ENCODE measurements at places on chromosomes 2 and 18. TPM values are rescaled to one million over a fixed set of nuclear protein-coding genes. Genes with fewer than 3 reads are reported as not detected.

ANKRD30BL gene
- not detected for total RNA-seq

MBOAT2 gene
- total RNA-seq, result 4.6 TPM

NAT8 gene
- total RNA-seq, result not detected

POTEC gene
- not detected for total RNA-seq

MC5R gene
- total RNA-seq, result not detected

CIDEA gene
- not detected for total RNA-seq

C2orf66 gene
- 0.33 TPM for total RNA-seq

MATN3 gene
- total RNA-seq, result not detected

SCG2 gene
- not detected for total RNA-seq

- DNase-seq, result peak; percentile 92
- H3K27me3 ChIP-seq, result no peaks in the 10 kb centered on the region
- peaks cover 38% of the 10 kb centered on the region for H3K36me3 ChIP-seq
- H3K27ac ChIP-seq, result peak overlapping the region; percentile 88
- H3K4me3 ChIP-seq, result peak overlapping the region; percentile 67
- peaks cover 78% of the 10 kb centered on the region for H3K4me1 ChIP-seq
These were observed 4.9 kb upstream of the STK17B start for GRCh38 chr2:196176142-196176738.

- no peak overlapping the region for H3K4me3 ChIP-seq
- no peak for DNase-seq
- peaks cover 16% of the 10 kb centered on the region for H3K27me3 ChIP-seq
- H3K36me3 ChIP-seq, result no peaks in the 10 kb centered on the region
- no peak overlapping the region for H3K27ac ChIP-seq
- no peaks in the 10 kb centered on the region for H3K4me1 ChIP-seq
These were observed 32.4 kb upstream of the ITPRID2 start for GRCh38 chr2:181859123-181859522.

GRCh38 chr2:188518381-188518780 is 226.7 kb downstream of the GULP1 start:
- no peaks in the 10 kb centered on the region for H3K36me3 ChIP-seq
- no peak overlapping the region for H3K4me3 ChIP-seq
- H3K27me3 ChIP-seq, result no peaks in the 10 kb centered on the region
- H3K4me1 ChIP-seq, result no peaks in the 10 kb centered on the region
- H3K27ac ChIP-seq, result no peak overlapping the region

DNA sequence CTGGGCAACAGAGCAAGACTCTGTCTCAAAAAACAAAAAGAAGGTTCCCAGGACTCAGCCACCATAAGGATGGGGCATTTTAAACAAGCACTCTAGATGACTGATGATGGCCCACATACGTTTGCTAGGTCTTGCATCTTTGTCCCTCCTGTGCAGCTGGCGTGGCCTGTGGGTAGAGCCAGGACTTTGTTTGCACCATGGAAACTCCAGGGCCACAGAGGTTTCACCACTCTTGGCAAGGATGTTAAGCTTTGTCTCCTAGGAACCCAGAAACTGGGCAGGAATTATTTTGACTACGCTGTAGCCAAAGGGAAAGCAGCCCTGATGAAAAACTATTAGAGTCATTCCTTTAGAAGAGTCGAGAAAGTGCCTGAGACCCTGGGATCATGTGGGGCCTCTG is 75.3 kb upstream of the STPG4 start:
- no peaks in the 10 kb centered on the region for H3K36me3 ChIP-seq
- no peak for DNase-seq
- H3K27me3 ChIP-seq, result peaks cover 19% of the 10 kb centered on the region

DNA sequence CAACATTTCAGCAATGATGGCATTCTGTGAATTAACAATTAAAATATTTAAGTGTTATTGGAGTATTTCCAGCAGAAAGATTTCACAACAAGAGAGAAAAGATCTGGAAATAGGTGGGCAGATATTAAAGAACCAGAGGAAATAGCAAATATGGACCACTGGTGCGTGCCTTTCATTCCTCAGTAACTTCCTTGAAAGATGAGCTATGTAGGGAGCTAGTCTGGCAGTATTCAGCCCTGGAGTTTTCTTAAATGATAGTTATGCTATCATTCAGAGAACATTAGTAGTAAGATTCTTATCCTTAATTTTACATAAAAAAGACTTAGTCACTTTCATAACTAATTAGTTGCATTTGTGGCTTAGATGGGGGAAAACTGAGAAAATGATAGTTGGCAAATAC is 41.5 kb downstream of the TANC1 start:
- no peak overlapping the region for H3K4me3 ChIP-seq
- H3K36me3 ChIP-seq, result no peaks in the 10 kb centered on the region
- peaks cover 4% of the 10 kb centered on the region for H3K4me1 ChIP-seq
- H3K27ac ChIP-seq, result no peak overlapping the region

- no peak for DNase-seq
- no peaks in the 10 kb centered on the region for H3K36me3 ChIP-seq
- H3K4me3 ChIP-seq, result no peak overlapping the region
- H3K4me1 ChIP-seq, result no peaks in the 10 kb centered on the region
These were observed 28.4 kb downstream of the MCEE start for GRCh38 chr2:71101656-71102055.

DNA sequence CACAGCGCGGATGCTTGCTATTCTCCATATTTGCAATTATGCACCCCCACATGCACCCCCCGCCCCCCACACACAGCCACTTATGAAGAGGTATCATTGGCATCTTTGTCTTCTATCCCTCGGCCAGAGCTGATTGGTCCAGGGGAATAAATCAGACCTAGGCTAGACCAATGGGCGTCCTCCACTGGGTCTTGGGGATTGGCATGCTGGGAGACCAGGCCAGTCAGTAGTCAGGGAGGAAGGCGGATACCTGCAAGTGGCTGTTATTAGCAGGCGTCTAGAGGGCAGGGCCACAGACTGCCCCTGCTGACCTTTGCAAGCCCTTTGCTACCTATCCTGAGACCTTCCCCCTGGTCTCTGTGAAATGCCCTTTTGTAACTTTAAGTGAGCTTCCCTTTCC is 30.0 kb downstream of the ATOH8 start:
- peaks cover 5% of the 10 kb centered on the region for H3K27me3 ChIP-seq
- H3K4me3 ChIP-seq, result no peak overlapping the region
- no peak for DNase-seq
- no peaks in the 10 kb centered on the region for H3K36me3 ChIP-seq

DNA sequence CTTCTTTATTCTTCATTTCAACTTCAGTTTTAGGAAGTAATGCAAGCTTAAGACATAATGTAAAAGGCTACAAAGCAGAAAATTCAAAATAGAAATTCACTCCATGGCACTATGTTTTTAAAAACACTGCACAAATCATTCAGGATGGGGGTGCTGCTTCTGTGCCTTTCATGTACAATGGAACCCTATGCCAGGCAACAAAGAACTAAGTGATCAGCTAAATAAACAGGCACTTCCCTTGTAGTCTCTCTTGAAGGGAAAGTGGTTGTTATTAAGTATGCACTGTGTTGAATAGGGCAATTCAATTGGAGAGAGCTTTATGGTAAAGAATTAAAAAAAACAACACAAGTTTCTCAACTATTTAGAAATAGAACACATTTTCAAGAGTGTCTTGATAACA is 10.9 kb upstream of the ERBB4 start:
- no peaks in the 10 kb centered on the region for H3K4me1 ChIP-seq
- no peak for DNase-seq
- H3K36me3 ChIP-seq, result no peaks in the 10 kb centered on the region
- no peak overlapping the region for H3K4me3 ChIP-seq
- H3K27ac ChIP-seq, result no peak overlapping the region
